ENCODE measurements at places on chromosomes 7 and 10. TPM values are rescaled to one million over a fixed set of nuclear protein-coding genes. Genes with fewer than 3 reads are reported as not detected.
A peak's percentile ranks its signal among the peaks of the same experiment; 100 is the strongest.

DNA sequence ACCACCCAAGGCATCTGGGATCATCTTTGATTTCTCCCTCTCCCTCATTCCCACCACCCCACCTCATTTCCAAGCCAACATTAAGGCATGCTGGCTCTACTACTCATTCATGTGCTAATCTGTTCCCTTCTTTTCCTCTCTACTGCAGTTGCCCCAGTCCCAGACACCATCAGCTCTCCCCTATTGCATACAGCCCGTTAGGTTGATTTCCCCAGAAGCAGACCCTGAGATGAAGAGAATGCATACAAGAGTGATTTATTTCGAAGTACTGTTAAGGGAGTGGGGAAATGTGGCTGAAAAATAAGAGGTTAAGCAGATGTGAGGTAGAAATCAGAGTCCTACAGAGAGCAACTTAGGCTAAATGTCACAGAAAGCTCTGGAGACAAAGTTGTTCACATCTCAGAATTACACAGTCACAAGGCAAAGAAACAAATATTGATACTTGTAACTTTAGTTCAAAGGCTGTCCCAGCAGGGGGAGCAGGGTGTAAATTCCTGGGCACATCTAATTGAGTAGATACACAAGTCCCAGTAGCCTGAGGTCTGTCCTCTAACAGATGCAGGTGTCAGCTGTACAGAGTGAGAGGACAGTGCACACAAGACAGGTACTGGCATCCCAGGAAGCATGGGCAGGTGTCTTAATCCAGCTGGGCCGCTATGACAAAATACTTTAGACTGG, 20.9 kb downstream of the AKR1D1 start:
- no peak for DNase-seq
- H3K4me3 ChIP-seq: no peak overlapping the region
- peaks cover 5% of the 10 kb centered on the region for H3K27me3 ChIP-seq
- no peak overlapping the region for H3K27ac ChIP-seq

- H3K4me3 ChIP-seq: no peak overlapping the region
- no peak overlapping the region for H3K27ac ChIP-seq
- no peak for DNase-seq
- H3K27me3 ChIP-seq: peaks cover 28% of the 10 kb centered on the region
Observed at GRCh38 chr7:44143646-44144250, 2.6 kb upstream of the MYL7 start.

DNA sequence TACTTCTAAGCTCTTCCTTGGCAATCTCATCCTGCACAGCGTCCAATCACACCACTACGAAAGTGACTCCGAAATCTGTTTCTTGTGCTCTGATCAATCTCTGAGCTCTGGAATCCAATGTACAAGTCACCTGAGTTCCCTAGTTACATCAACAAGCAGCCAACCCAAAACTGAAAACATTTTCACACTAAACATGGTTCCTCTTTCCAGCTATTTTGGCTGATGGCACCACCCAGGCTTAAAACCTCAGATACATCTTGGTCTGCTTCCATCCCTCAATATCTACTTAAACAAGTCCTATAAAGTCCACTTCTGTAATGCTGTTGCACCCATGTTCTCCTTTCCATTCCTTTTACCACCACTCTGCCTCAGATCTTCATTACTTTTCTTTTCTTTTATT, 3.6 kb downstream of the BLOC1S2 start:
- H3K4me1 ChIP-seq: peaks cover 31% of the 10 kb centered on the region
- DNase-seq: no peak
- H3K27me3 ChIP-seq: no peaks in the 10 kb centered on the region

GRCh38 chr10:13989616-13990015, 341.1 kb downstream of the FRMD4A start:
- H3K27ac ChIP-seq: no peak overlapping the region
- H3K4me3 ChIP-seq: no peak overlapping the region
- no peaks in the 10 kb centered on the region for H3K27me3 ChIP-seq

DNA sequence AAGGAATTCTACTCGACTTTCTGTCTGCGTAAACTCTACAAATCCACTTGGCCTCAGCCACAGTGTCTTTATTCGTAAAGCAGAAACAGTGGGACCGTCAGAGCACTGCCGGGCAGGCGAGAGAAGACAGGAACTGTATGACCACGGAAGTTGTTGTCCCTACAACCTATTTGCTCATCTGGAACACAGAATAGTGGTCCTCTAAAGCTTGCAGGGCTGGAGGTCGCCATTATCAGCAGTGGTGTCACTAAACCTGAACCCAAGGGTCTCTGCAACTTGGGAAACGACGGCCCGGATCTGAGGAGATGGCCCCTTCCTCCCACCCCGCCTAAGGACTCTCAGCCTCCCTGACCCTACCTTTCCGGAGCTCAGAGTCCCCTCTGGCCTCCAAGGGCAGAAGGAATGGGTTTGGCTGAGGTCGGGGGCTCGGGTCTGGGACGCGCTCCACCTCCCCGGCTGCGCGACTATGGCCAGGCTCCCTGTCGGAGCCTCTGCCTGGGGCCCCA, 442 bp downstream of the STYXL1 start:
- H3K4me3 ChIP-seq: peak overlapping the region; percentile 99
- H3K27me3 ChIP-seq: no peaks in the 10 kb centered on the region
- H3K4me1 ChIP-seq: peaks cover 48% of the 10 kb centered on the region

DNA sequence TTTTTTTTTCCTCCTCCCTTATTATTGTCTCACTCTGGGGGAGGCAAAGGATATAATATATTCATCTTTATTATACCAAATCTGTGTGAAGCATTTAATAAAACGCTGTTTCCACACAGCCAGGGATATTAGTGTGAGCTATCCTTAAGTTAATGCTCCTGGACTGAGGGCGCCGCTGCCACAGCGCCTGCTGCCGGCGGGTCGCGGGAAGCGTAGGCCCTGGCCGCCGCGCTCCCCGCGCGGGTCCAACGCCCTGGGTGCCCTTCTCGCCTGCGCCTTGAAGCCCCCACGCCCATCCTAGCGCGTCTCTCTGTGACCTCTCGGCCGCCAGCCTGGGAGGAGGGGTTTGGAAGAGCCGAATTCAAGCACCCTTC, 9.5 kb upstream of the LBX1 start:
- H3K27ac ChIP-seq: no peak overlapping the region
- H3K4me3 ChIP-seq: no peak overlapping the region
- H3K36me3 ChIP-seq: no peaks in the 10 kb centered on the region
- DNase-seq: no peak
- peaks cover 69% of the 10 kb centered on the region for H3K27me3 ChIP-seq

GRCh38 chr7:48087349-48087748, 1.7 kb upstream of the UPP1 start:
- no peaks in the 10 kb centered on the region for H3K27me3 ChIP-seq
- H3K27ac ChIP-seq: peak overlapping the region; percentile 98
- H3K36me3 ChIP-seq: peaks cover 29% of the 10 kb centered on the region
- peaks cover 72% of the 10 kb centered on the region for H3K4me1 ChIP-seq

EGFR gene
- not detected for total RNA-seq

MMD2 gene
- total RNA-seq: not detected

C10orf90 gene
- not detected for total RNA-seq

MOGAT3 gene
- not detected for total RNA-seq
